ENCODE measurements at places on chromosomes 4 and X. TPM values are rescaled to one million over a fixed set of nuclear protein-coding genes. Genes with fewer than 3 reads are reported as not detected.

DNA sequence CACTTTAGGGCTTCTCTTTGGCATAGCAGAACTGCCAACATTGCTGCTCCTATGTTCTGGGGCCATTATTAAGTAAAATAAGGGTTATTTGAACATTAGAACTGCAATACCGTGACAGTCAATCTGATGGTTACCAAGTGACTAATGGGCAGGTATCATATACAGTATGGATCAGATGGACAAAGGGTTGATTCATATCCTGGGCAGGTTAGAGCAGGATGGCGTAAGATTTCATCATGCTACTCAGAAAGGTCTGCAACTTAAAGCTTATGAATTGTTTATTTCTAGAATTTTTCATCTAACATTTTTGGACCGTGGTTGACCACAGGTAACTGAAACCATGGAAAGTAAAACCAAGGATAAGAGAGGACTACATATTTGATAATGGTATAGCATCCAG lies 40.9 kb downstream of the BRCC3 start:
- no peak for DNase-seq

- DNase-seq = no peak
These were observed 64.9 kb upstream of the PSAPL1 start for GRCh38 chr4:7499661-7500060.

GRCh38 chr4:38356686-38357085 lies 307.3 kb upstream of the KLF3 start:
- no peak for DNase-seq

DNA sequence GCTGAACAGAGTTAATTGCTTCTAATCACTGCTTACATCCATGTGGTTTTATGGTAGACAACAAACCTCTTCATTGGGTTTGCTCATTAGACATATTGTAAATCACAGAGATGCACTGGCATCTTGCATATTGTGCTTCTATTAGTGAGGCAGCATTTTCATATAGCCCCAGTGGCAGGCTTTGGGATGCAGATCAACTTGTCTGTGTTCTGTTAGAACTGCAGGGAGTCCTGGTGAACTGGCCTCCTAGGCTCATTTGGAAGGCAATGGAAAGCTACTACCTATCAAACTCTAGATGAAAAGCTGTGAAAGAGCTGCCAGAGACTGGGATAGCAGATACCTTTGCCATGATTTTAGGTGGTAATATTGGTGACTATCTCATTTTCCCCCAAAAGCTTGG lies 108.8 kb downstream of the NAA11 start:
- DNase-seq = no peak

GRCh38 chr4:3390288-3390811 lies 51.4 kb upstream of the HGFAC start:
- DNase-seq = no peak

GRCh38 chr4:183986971-183987946 lies 82.2 kb downstream of the STOX2 start:
- peak; percentile 75 for DNase-seq

DNA sequence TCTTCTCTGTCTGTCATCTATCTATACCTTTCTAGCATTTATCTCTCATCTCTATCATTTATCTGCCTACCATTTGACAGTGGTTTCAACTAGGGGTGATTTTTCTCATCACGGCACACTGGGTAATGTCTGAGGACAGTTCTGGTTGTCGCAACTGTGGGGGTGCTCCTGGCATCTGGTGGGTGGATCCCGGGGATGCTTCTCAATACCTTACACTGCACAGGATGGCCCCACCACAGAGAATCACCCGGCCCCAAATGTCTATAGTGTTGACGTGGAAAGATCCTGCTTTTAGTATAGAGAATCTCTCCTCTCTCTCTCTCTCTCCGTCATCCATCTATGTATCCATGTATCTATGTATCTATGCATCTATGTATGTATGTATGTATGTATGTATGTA lies 7.2 kb downstream of the P2RY8 start:
- DNase-seq = no peak

DNA sequence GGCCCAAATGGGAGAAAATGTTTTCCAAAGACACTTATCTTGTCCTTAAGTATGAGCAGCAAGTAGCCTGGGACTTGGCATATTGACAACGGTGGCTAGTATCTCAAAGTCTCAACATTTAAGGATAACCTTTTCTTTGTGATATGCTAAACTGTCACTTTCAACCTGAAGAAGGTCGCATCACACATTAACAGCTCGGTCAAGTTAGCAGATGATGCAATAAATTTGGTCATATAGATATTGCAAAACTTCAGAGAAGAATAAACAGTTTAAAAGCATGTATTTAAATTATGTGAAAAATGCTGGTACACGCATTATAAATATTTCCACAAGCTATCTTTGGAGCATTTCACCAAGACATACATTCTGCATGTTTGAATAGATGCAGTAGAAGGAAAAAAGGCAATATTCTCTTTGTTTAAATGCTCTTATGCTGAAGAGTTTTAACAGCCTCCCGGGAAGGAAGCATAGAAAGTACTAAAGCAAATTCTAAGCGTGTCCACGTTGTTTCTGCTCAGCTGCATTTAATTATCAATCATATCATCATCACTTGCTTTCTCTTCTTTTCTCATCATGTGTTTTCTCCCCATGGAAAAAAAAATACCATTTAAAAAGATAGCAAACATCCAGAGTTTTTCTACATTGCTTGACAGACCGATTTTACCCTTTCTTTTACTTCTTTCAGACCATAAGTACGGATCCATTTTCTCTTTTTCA lies 24.2 kb downstream of the ARHGAP6 start:
- DNase-seq = no peak

Gene RGN
- 15.2 TPM for polyA plus RNA-seq

DNA sequence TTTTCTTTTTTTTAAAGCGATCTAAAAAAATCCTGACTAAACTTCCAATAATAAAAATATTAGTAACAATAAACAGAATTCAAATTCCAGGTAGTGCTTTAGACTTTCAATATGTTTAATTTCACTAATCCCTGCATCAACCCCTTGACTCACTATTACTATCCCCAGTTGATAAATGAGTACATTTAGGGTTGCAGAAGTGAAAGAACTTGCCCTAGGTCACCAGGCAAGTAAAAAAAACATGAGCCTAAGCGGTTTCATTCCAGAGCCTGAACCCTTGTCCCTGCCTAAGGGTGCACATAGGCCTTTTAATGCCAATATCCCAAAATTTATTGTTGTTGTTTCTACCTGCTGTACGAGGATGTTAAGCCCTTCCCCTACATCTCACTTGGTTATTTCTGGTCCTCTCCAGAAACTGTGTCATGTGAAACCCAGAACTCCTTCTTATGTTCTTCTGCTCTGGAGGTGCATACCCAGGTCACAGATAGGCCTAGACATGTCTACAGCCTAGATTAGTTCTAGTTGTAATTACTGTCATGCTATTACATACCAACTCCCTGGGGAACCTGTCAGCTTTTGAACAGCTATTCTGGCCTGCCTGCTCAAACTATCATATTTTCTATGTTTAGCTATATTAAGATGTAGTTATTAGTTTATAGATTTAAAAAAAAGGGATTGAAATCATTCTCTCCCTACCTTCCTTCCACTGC lies 244.5 kb upstream of the PITX2 start:
- DNase-seq = no peak

GRCh38 chrX:144334577-144334976 lies 450.7 kb downstream of the UBE2NL start:
- DNase-seq = no peak

Gene CETN2
- polyA plus RNA-seq = 94.4 TPM

DNA sequence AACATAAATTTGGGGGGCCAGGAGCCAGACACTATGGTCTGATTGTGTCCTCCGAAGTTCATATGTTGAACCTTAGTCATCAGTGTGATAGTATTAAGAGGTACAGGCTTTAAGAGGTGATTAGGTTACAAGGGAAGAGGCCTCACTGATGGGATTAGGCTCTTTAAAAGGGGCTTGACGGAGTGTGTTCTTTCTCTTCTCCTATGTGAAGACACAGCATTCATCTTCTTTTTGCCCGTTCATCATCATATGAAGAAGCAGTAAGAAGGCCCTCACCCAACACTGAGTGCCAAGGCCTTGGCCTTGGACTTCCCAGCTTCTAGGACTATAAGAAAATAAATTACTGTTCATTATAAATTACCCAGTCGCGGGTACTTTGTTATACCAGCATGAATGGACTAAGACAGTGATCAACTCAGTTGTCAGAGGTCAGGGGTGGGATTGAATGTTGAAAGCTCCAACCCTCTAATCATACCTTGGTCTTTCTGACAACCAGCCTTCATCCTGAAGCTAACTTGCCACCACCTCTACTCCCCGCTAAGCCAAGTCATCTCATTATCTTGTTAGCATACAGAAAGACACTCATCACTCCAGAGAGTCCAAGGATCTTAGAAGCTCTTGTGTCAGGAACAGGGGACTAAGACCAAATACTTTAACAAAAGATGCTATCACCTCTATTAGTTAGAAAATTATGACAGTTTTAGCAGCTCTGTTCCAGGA lies 543.4 kb upstream of the DIPK2B start:
- DNase-seq = no peak

Gene ANTXR2
- polyA plus RNA-seq = 72.2 TPM

DNA sequence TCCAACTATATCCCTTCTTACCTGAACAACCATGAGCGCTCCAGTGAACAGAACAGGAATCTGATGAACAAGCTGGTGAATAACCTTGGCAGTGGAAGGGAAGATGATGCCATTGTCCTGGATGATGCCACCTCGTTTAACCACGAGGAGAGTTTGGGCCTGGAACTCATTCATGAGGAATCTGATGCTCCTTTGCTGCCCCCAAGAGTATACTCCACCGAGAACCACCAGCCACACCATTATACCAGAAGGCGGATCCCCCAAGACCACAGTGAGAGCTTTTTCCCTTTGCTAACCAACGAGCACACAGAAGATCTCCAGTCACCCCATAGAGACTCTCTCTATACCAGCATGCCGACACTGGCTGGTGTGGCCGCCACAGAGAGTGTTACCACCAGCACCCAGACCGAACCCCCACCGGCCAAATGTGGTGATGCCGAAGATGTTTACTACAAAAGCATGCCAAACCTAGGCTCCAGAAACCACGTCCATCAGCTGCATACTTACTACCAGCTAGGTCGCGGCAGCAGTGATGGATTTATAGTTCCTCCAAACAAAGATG lies 870.2 kb downstream of the ADGRL3 start:
- peak; percentile 43 for DNase-seq

GRCh38 chr4:45869184-45869583 lies 254.7 kb downstream of the GABRG1 start:
- DNase-seq = no peak

DNA sequence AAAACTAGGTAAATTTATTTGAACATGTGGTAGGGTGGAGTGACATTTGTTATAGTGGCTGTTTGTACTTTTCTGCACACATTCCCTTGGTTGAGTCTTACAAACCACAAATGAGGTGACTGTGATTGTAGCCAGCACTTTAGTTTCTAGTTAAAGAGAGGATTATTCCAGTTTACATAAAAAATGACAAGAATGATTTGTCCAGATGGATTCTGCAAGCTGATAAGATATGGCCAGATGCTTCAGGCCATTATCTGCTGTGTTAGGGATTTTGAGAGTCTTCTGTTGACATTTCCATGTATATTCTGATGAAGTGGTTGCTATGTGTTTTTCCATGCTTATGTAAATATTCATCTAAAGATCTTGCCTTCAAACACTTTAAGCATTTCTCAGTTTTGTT lies 31.0 kb upstream of the PDE5A start:
- peak; percentile 89 for DNase-seq

Gene ADH6
- 14.6 TPM for polyA plus RNA-seq

Gene CXCL3
- 2.1 TPM for polyA plus RNA-seq

Gene CFAP47
- polyA plus RNA-seq = 2.8 TPM

GRCh38 chrX:63764946-63765345 lies 20.1 kb downstream of the ARHGEF9 start:
- no peak for DNase-seq

DNA sequence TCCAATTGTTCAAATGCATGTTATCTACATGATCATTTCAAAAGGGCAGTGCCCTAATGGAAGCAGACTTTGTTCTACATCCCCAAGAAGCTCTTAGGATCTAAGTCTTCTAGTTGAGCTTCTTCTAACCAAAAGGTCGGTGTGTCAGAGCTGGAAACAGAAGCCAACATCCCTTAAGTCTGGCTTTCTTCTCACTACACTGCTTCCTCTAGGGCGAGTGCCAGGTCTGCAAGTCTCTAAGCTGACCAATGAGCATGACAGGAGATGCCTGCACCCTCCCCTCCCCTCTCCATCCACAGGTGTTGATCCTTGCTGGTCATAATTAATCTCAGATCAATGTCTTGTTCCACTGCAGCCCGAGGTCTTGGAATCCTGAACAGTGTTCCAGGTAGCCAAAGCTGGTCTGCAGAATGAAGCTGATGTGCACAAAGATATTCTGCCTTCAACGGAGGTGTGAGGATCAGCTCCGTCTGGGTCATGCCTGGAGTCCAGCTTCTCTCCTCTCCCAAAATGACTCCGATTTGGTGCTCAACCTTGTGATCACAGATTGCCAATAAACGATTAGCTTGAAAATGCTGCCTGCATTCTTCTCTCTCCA lies 44.1 kb downstream of the WDR1 start:
- DNase-seq = no peak

DNA sequence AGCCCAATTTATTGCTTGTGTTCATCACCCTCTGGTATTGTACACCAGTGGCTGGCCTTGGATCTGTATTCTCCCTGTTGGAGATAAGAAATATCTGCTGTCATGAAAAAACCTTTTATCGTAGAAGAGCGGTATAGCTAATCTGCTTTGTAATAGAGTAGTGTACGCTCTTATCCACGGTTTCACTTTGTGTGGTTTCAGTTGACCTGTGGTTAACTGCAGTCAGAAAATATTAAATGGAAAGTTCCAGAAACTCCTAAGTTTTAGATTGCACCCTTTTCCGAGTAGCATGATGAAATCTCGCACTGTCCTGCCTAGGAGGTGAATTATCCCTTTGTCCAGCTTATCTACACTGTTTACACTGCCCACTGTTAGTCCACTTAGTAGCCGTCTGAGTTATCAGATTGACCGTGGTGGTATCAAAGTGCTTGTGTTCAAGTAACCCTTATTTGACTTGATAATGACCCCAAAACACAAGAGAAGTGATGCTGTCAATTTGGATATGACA lies 42.4 kb downstream of the KDM6A start:
- DNase-seq = no peak

GRCh38 chr4:98203332-98204235 lies 57.6 kb upstream of the RAP1GDS1 start:
- DNase-seq = no peak

- DNase-seq = no peak
These were observed 24.4 kb upstream of the CFAP299 start for GRCh38 chr4:80311130-80311529.

- no peak for DNase-seq
These were observed 13.2 kb downstream of the FGA start for GRCh38 chr4:154577324-154577723.

Gene TREX2
- polyA plus RNA-seq = 1.2 TPM

- DNase-seq = no peak
These were observed 94.0 kb upstream of the TBL1X start for GRCh38 chrX:9370893-9371292.
